Left lung (tissue), 14 donors: ENCODE measurements at places on chromosomes 1 and 21.

DNA sequence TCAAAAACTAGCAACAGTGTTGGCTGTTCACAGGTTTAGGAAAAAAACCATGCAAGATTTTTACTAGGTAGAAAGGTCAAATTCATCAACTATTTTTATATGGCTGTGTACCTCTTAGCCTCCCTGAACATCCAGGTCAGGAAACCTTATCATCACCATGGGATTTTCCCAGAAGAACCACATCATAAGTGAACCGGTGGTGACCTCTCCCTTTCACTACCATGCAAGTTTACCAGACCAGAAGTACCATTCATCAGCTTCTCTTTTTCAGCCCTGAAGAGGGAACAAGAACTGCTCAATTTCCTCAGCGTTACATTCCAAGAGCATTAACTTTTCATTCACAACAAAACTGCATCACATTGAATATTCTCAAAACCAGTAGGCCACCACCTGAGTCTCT is 5.9 kb downstream of the SSBP3 start:
- DNase-seq: no peak

DNA sequence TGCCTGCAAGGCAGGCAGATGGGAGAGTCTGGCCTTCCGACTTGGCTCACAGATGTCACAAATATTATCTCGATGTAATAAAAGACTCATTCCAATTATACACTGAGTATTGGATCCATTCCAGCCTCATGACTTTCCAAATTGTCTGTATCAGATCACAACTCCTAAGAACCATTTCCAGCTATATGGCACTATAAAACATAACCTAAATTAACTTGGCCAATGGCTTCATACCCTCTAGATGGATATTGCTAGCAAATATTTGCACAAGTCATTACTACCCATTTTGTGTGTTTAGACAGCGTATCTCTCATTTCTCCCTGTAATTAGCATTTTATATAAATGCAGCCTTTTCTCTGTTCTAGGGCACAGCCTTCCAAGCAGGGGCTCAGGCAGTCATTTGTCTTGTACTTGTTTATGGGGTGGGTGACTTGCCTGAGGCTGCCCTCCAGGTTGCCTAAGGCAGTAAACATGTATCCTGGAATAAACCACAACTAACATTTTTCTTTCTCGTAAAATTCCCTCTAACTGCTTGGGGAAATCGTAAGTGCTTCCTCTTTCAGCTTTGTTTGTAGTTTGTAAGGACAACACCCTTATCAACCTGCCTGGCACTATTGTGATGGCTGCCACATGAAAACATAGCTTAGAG is 70.6 kb upstream of the KCNJ6 start:
- DNase-seq: no peak

DNA sequence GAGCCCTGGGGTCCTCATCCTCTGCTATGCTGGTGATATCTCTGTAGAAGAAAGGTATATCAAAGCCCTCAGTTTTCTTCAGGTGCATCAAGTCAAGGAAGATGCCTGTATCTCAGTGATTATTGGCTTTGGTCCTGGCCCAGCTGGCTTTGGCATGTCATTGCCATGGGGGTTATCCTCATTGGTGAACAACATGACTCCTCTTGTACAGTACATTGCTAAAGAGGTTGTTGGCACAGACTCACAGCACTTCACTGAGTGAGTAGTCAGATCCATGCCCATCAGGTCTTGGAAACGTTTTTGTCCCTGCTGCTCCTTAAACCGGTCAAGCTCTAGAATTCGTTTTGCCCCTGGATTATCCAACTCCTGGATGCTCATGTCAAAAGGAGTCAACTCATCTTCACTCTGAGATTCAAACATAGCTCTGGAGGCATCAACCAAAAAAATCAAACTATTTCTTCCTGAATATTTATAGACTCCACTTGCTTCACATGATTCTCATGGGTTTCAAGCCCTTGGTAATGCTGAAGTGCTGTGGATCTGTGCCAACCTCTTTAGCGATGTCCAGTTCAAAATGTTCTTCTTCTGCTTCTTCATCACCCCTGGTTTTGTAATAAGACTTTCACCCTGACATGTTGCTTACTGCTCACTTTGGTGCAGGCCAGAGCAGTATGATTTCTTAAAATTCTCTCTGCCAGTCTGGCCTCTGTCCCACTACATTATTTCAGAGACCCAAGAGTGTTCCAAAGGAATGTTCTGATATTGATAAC is 43.0 kb upstream of the RAB3GAP2 start:
- DNase-seq: no peak

DNA sequence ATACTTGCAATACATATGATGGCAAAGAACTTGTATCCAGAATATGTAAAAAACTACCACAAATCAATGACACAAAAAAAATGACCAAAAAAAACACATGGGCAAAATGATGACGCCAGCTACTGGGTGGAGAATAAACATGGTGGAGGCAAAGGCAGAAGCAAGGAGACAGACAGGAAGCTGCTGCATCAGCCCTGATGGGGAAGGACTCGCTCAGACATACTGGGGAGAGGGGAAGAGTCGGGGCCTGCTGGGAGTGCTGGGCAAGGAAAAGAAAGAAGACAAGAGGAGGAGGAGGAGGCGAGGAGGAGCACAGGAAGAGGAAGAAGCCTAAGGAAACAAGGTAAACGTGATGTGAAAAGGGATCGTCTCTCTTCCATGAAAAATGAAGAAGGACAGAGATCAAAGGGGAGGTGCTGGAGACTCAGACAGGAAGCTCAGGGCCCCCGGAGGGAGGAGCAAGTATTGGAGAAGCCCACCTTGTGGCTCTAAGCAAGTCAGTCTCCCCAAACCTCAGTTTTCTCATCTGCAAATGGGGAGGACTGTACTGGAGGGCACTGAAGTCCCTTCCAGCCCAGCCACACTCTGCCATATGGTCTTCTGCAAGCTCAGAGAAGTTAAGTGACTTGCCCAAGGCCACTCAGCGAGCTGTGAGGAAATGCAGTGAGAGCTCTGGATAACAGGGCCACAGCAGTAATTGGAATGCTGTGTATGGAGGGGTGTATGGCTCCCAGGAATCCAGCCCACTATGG is 24.2 kb downstream of the OLFML2B start:
- no peak for DNase-seq

GRCh38 chr1:29629401-29629800 is 393.1 kb downstream of the PTPRU start:
- DNase-seq: no peak

- peak; percentile 52 for DNase-seq
Observed at GRCh38 chr1:11893907-11894251, 32.3 kb downstream of the KIAA2013 start.

GRCh38 chr1:159088050-159088449 is 11.5 kb upstream of the AIM2 start:
- no peak for DNase-seq

- no peak for DNase-seq
Observed at GRCh38 chr1:26220199-26220912, 13.6 kb upstream of the CEP85 start.

DNA sequence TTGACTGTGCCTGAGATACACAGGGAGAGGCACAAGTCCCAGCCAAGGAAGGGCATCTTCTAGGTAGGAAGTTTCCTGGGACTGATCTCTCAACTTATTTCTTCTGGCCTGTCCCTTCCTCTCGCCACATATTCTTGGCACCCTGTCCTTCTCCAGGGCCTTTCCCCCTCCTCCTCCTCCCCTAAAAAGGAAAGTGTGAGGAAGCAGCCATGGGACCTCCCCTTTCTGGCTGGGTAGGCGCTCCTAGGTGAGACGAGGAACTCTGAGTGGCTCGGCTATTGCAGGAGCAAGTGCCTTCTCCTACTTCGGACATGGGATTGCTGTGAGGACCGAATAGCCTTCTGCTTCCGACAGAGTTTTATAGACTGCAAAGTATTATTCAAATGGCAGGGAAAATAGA is 15.5 kb upstream of the MTARC2 start:
- no peak for DNase-seq

DNA sequence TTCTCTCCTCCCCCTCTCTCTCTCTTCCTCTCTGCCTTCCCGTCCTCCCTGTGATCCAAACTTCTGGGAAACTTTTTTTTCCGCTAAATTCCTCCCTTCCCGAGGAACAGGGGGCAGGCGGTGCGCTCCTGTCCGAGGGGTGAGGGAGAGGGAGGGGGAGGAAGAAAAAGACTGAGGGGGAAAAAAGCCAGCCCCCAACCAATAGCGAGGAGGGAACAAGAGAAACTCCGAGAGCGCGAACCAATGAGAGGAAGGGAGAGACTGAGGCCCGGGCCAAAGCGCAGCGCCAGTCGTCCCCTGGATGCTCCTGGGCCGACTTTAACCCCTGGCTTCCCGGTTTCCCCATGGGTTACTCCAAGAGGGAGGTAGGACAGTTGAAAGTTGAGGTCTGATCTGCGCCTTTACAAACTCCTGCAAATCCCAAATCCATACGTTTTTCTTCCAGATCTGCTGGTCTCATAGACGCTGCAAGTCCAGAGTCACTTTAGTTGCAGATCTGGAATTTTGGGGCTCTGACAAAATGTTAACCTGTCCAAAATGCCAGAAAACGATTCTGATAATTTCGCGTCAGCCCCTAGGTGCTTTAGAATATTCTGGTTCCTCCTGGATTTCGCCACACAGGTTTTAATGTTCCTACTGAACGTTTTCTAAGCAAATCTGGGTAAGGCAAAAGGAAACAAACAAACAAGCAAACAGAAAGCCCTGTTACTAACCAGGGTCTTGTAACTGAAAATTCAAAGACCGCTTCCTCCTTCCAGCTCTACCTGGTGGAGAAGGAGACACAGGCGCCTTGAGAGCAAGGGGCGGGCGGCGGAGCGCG is at the start of gene TBX15:
TBX15 (minus strand) TSS at position 158 of the 820 bp plus-strand sequence. CDS start 548 bp downstream, outside the sequence.
- no peak for DNase-seq

DNA sequence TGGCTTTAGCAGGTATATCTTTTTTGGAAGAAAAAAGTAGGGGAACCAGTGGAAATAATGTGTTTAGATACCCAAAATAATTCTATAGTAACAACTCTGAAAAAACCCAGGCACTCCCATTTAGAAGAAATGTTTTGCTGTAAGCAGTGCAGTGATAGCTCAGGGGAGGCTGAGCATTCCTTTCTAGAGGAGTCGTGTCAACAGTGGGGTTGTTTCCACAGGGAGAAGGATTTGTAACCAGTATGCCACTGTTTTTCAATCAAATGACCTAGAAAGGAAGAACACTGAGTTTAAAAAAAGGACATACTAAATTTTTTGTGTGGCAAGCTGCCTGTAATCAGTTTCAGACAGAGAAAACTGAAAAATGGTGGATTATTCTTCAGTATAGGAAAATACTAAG is 2.4 kb downstream of the PGD start:
- DNase-seq: no peak

- no peak for DNase-seq
Observed at GRCh38 chr1:96425382-96426129, 296.0 kb upstream of the PTBP2 start.

- DNase-seq: no peak
Observed at GRCh38 chr1:224651188-224651587, 35.1 kb downstream of the CNIH3 start.

DNA sequence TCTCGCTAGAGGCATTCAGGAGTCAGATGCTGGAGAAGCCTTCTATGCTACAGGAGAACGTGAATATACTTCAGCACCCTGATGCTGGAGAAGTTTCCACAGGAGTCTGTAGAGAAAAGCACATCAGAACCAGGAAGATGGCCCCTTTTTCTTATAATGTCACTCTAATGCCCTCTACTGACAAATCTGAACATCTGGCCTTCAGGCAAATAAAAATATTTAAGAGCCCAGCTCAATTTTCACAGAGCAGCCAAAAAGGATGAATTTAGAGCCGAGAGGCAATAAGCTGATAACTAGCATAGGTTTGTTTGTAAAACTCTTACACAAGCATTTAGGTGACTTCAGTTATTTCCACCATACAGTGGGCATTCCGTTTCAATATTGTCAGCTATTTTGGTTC is 3.8 kb upstream of the RRP15 start:
- no peak for DNase-seq

GRCh38 chr1:99728494-99729235 is 37.8 kb downstream of the FRRS1 start:
- no peak for DNase-seq

GRCh38 chr1:155981266-155982088 is 3.1 kb upstream of the ARHGEF2 start:
- DNase-seq: no peak

GRCh38 chr1:229984310-229984991 is 82.6 kb upstream of the GALNT2 start:
- no peak for DNase-seq

DNA sequence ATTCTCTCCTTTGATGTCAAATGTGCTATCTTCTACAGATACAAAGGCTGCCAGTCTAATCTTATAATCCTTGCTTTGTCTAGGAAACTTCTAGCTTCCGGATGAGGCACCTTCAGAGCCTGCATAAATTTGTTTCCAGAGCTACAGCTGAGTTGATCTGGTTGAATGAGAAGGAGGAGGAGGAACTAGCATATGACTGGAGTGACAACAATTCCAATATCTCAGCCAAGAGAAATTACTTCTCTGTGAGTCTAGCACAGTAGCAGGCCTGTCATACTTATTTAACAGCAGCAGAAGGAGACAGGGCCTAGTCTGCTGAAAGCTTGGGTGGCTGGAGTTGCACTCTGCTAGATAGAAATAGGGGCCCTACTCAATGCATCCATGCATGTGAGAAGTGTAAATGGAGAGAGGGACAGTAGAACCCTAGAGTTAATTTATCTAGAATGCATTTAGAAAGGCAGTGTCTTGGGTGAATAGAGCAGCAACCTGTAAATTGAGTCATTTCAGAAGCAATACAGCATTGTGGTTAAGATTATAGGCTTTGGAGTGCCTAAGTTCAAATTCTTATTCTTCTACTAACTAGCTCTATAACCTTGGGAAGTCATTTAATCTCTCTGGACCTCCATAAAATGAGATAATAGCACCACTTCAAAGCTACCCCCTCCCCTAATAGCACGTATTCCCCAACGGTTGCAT is 89.0 kb downstream of the MACF1 start:
- no peak for DNase-seq

DNA sequence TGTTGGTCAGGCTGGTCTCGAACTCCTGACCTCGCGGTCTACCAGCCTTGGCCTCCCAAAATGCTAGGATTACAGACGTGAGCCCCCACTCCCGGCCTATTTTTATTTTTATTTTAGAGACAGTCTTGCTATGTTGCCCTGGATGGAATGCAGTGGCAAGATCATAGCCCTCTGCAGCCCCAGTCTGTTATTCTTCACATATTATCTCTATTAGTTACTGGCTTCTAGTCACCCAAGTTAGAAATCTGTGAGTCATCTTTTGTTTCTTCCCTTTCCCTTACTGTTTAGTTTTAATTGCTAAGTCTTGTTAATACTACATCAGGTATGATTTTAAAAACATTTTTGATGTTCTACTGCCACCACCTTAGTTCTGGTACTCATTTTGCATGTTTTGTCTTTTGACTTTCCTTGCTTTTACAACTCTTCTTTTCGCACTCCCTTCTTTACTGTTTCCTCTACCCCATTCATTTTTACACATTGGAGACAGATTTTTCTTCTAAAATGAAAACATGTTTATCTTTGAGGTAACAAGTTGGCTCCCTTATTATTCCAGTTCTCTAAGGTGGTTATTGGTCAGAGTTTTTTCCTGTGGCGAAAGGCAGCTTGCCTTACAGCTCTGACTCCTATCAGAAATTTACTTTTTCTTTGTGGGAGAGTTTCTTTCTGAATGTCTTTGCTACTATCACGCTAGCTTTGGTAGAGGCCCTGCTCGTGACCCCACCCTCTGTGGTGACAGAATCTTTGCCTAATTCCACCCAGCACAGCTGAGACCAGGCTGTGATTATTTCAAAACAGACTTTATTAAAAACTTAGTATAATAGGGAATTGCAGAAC is 19.5 kb downstream of the ZMYM4 start:
- DNase-seq: no peak
